ENCODE measurements at places on chromosomes 12 and 14. TPM values are rescaled to one million over a fixed set of nuclear protein-coding genes. Genes with fewer than 3 reads are reported as not detected.

TSHR gene
- 0.36 TPM for total RNA-seq

HCFC2 gene
- 11.2 TPM for total RNA-seq

SOX5 gene
- 41.9 TPM for total RNA-seq

CHGA gene
- not detected for total RNA-seq

ITGB7 gene
- total RNA-seq: 2.8 TPM

KRT7 gene
- 122 TPM for total RNA-seq

MYF6 gene
- total RNA-seq: not detected

PLEKHG7 gene
- not detected for total RNA-seq

IL26 gene
- total RNA-seq: not detected

DENND5B gene
- total RNA-seq: 9.1 TPM

DCN gene
- total RNA-seq: 2,728 TPM

MGAT4C gene
- total RNA-seq: 0.06 TPM

GRCh38 chr12:85796001-85796400 lies 40.2 kb downstream of the RASSF9 start:
- DNase-seq: no peak

GRCh38 chr14:92499234-92499633 lies 14.3 kb upstream of the RIN3 start:
- peak; percentile 7 for DNase-seq

- DNase-seq: no peak
These were observed 440.7 kb downstream of the KCNH5 start for GRCh38 chr14:62604524-62604923.

DNA sequence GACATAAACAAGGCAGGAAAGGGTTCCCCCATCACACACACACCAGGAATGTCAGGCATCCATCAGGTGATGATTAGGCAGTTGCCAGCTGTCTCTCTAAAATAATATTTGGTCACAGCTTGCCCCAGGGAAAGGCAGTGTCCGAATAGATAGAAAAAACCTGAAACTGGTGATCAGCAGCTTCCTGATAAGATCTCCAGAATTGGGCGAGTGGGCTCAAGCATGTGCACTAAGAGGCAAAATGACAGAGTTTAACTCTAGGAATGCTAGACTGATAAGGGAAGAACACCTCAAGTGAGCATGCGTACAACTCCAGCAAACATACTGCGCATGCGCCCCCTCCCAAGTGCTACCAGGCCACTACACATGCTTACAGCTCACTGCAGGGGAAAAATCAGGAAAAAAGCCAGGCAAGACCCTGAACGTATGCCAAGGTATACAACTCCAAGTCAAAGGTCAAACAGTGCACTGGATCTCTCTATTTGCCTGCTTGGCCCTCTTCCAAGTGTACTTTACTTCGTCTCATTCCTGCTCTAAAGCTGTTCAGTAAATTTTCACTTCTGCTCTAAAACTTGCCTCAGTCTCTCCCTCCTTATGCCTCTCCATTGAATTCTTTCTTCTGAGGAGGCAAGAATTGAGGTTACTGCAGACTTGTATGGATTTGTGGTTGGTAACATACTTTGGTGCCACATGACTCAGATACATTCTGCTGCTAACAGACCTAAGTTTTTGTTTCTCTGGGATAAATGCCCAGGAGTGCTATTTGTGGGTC lies 73.5 kb upstream of the VASH1 start:
- no peak for DNase-seq

- DNase-seq: no peak
These were observed 191.3 kb downstream of the ANO6 start for GRCh38 chr12:45406988-45407850.

DNA sequence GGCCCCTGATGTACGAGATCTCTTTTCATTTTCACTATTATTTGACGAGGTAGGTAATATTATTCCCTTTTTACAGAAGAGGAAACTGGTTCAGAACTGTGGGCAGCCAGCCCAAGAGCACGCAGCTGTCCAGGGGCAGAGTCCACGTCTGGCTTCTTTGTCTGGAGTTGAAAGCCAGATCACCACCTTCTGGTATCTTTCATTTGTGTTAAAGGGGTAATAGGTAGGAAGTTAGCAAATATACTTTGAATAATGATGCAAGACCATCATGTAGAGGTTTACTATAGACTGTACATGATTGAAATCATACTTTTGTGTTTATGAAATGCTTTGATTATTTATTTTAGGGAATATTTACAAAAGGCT lies 144.1 kb upstream of the AMIGO2 start:
- no peak for DNase-seq

- no peak for DNase-seq
These were observed 151.9 kb upstream of the ATF7IP start for GRCh38 chr12:14213542-14213941.

All from omental fat pad (tissue), 4 donors.